Stimulated activated CD8-positive, alpha-beta memory T cell treated with anti-CD3 and anti-CD28 coated beads, Interleukin-15, amount 100 ng/mL, for 1 hour (primary cell): ENCODE measurements at places on chromosomes 7 and 10.

GRCh38 chr10:104109908-104110662 lies 11.9 kb upstream of the SFR1 start:
- DNase-seq, result no peak

DNA sequence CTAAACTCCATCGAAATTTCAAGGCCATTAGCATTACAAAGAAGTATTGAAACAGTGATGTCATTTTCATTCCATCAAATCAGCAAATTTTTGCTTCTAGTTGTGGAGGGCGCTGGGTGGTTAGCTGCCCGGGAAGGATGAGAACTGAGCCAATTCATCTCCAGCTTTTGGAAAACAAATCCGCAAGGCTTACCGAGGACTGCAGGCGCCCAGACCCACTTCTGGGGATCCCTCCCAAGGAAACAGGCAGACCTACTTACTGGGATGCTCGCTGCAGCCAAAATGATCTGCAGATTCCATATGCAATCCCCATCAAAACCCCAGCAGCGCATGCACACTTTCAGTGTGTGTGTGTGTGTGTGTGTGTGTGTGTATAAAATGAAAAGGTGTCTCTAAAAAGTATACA lies 19.2 kb downstream of the TNRC18 start:
- DNase-seq, result no peak

DNA sequence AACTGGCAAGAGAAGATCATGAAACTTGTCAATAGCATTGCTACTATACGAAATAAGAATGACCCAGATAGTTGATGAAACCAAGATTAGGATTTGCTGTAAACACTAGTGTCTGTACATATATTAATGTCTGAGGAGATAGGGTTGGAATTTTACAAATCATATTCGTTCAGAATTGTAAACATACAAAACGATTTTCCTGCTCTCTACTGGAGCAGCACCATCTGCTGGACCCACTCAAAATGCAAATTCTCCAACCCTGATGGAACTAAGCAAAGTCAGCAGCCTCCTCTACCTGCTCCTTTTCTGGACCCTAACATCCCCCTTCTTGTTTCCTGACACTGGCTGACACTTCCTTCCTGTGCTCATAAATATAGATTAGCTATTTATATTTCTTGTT lies 29.4 kb upstream of the SGMS1 start:
- DNase-seq, result peak; percentile 11

- no peak for DNase-seq
These were observed 664.9 kb downstream of the SUGCT start for GRCh38 chr7:40799493-40800403.

DNA sequence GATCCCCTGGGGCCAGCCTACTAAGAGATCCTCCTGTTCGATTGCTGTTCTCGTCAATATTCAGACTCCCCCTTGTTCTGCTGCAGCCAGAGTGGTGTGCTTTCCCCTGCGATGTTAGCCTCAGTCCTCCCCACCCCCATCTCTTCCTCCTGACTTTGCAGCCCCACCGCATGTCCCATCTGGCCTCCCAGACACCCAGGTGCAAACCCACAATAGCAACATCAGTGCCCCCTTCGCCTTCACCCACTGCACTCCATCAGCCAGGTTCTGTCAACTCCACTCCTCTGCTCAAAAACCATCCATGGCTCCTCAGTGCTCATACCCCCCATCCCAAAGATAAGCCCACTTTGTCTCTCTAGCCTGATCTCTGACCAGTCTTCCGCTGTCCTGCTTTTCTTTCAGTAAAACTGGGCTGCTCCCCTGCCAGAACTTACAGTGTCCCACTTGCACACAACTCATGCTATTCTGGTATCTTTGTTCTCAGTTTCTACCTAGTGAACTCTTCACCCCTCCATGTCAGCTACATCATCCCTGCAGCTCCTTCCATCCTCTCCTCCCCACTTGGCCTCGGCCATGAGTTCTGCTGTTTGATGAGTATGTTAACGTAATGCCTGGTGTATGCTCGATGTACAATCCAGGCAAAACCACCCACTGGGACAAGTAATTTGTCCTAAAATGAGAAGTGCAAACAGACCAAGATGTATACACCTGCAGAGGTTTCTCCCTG lies 26.6 kb downstream of the COL13A1 start:
- no peak for DNase-seq
